ENCODE measurements at places on chromosomes 13 and 19. TPM values are rescaled to one million over a fixed set of nuclear protein-coding genes. Genes with fewer than 3 reads are reported as not detected.

Gene ZNF98
- not detected for total RNA-seq

Gene PNMA8C
- 0.58 TPM for total RNA-seq

DNA sequence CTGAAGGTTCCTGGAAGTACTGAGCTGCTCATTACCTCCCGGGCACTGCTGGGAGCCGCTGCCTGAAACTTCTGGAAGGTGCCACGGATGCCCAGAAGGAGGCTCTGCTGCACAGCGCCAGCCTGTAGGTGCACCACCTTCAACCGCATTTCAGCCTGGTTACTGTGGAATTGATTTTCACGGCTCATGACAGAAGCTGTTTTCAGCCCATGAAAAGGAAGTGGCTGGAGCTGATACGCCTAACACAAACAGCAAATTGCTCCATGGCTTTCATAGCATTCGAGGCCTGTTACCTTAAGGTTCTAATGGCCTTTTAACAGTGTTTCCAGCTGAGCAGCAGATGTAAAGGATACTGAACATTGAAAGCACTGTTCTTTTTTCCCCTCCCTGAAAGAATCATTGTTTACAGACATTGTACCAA is 22.0 kb downstream of the GPC6 start:
- no peak overlapping the region for H3K4me3 ChIP-seq
- H3K36me3 ChIP-seq, result no peaks in the 10 kb centered on the region
- DNase-seq, result peak; percentile 73
- H3K4me1 ChIP-seq, result peaks cover 49% of the 10 kb centered on the region
- H3K27me3 ChIP-seq, result no peaks in the 10 kb centered on the region

Gene CACNG7
- 27.3 TPM for total RNA-seq
